ENCODE measurements at places on chromosomes 12 and 14. TPM values are rescaled to one million over a fixed set of nuclear protein-coding genes. Genes with fewer than 3 reads are reported as not detected.

DNA sequence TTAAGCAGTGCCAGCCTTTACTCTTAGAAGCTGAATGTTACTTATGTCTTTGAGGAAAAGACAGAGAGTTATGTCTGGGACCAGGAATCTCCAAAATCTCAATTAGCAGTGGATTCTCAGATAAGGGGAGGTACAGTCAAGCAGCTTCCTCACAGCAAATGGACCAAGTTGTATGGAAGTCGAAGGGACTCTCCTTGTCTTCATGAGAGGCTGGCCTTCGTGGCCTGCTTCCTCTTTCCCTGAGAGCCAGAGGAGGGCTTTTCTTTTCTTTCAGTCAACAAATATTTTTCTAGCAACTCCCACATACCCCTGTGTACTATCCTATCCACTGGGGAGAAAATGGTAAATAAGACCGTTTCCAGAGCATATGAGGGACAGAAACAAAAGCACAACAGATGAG lies 6.6 kb upstream of the WNT5B start:
- H3K27ac ChIP-seq = no peak overlapping the region
- H3K27me3 ChIP-seq = no peaks in the 10 kb centered on the region
- no peak for DNase-seq
- H3K36me3 ChIP-seq = no peaks in the 10 kb centered on the region

DNA sequence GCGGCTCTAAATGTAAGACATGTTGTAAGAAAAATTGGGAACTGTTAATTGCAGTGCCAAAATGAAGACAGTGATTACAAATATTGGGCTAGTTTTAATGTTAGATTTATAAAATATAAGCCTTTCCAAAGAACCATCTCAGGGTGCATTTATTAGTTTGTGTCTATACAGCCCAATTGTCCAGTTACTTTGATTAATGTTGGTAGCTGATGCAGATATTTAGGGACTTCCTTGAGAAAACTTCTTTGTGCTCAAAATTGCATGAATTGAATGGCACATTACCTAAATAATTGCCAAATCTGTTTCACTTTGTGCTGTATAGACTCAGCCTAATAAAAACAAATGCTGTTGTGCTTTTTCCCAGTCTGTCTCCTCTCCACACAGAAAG lies 83.7 kb downstream of the DAD1 start:
- H3K4me1 ChIP-seq = no peaks in the 10 kb centered on the region
- no peak for DNase-seq
- no peaks in the 10 kb centered on the region for H3K27me3 ChIP-seq
- H3K36me3 ChIP-seq = no peaks in the 10 kb centered on the region

GRCh38 chr14:54857830-54858269 lies 44.8 kb downstream of the GCH1 start:
- H3K4me1 ChIP-seq = no peaks in the 10 kb centered on the region
- no peak overlapping the region for H3K27ac ChIP-seq
- no peaks in the 10 kb centered on the region for H3K36me3 ChIP-seq
- H3K4me3 ChIP-seq = no peak overlapping the region

The SERPINA12 gene
- not detected for total RNA-seq

The CD163 gene
- total RNA-seq = 308 TPM

The TCTN2 gene
- total RNA-seq = 6.1 TPM

All from aorta (tissue), 5 donors.